ENCODE measurements at places on chromosomes 5 and 9. TPM values are rescaled to one million over a fixed set of nuclear protein-coding genes. Genes with fewer than 3 reads are reported as not detected.

DAB2IP gene
- 24.3 TPM for total RNA-seq

SOHLH1 gene
- not detected for total RNA-seq

ELAVL2 gene
- 0.97 TPM for total RNA-seq

CCNI2 gene
- total RNA-seq: 1.4 TPM

DDX4 gene
- total RNA-seq: not detected

SLC46A2 gene
- not detected for total RNA-seq

NR3C1 gene
- 28.6 TPM for total RNA-seq

OTP gene
- total RNA-seq: not detected

DNA sequence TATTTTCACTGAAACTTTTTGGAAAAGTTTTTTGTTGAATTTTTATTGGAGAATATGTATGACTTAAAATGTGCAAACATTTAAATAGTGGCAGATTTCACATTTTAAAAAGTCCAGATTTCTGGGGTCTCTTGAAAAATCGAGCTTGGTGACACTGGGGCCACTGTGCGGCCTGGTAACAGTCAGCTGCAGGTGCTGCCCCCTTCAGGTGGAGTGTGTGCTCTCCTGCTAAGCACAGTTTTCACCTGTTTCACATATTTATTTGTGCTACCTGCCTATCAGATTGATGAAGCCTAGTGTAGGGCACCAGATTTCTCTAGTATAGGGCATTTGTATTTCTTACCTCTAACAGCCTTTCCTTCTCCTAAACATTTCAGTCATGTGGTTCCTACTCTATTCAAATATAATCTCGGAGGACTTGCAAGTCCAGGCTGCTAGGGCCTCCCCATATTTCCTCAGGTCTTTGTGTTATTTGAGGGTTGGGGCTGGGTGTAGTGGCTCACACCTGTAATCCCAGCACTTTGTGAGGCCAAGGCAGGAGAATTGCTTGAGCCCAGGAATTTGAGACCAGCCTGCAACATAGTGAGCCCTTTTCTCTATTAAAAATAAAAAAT, 95.8 kb upstream of the KLF9 start:
- peak; percentile 52 for DNase-seq
- H3K4me1 ChIP-seq: peaks cover 7% of the 10 kb centered on the region
- H3K4me3 ChIP-seq: no peak overlapping the region
- H3K27me3 ChIP-seq: no peaks in the 10 kb centered on the region
- no peak overlapping the region for H3K27ac ChIP-seq

DNA sequence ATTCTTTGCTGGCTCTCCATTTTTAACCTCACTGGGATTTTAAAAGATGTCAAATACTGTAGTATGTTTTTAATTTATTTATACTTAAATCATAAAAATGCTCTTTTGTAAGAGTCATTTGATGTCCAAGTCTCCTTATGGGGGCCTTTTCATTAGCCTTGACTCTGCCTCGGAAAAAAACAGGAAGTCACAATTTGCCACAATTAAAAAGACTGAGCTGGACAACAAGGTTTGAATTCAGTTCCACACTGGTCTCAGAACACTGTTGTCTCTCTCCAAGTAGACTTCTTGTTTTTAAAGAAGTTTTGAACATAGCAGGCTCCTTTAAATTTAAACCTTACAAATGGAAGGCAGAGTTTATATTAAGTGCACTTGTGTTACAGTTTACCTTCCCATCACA, 444.2 kb downstream of the ACTL7B start:
- no peak overlapping the region for H3K4me3 ChIP-seq
- no peaks in the 10 kb centered on the region for H3K36me3 ChIP-seq
- peaks cover 2% of the 10 kb centered on the region for H3K4me1 ChIP-seq
- H3K27ac ChIP-seq: no peak overlapping the region

- peaks cover 9% of the 10 kb centered on the region for H3K4me1 ChIP-seq
- no peak overlapping the region for H3K4me3 ChIP-seq
- no peak overlapping the region for H3K27ac ChIP-seq
- H3K27me3 ChIP-seq: no peaks in the 10 kb centered on the region
Observed at GRCh38 chr5:179232091-179232735, 113.0 kb downstream of the ADAMTS2 start.

DNA sequence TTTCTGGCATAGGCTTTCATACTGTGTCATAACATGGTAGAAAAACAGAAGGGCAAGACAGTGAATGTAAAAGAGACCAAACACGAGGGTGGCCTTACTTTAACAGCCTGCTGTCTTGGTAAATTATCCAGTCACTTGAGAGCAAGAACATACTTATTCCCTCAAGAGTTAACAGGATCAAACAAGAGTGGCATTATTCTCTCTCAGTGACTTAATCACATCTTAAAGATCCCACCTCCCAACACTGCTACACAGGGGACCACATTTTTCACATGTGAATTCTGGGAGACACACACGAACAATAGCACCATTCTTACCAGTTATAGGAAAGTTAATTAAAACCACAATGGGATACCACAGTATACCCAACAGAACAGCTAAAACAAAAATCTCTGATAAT, 898.0 kb upstream of the C9orf72 start:
- H3K27ac ChIP-seq: no peak overlapping the region
- no peaks in the 10 kb centered on the region for H3K27me3 ChIP-seq
- H3K4me1 ChIP-seq: no peaks in the 10 kb centered on the region
- no peaks in the 10 kb centered on the region for H3K36me3 ChIP-seq

DNA sequence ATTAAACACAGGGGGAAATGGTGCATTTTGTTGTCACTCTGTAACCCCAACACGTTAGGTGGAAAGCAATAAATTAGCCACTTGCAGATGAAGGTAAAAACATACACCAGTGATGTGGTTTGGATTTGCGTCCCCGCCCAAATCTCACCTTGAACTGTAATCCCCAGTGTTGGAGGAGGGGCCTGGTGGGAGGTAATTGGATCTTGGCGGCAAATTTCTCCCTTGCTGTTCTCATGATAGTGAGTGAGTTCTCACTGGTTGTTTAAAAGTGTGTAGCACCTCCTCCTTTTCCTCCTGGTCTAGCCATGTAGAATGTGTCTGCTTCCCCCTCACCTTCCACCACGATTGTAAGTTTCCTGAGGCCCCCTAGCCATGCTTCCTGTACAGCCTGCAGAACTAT, 17.2 kb downstream of the EPB41L4A start:
- no peaks in the 10 kb centered on the region for H3K4me1 ChIP-seq
- H3K36me3 ChIP-seq: no peaks in the 10 kb centered on the region
- DNase-seq: no peak
- no peaks in the 10 kb centered on the region for H3K27me3 ChIP-seq

DNA sequence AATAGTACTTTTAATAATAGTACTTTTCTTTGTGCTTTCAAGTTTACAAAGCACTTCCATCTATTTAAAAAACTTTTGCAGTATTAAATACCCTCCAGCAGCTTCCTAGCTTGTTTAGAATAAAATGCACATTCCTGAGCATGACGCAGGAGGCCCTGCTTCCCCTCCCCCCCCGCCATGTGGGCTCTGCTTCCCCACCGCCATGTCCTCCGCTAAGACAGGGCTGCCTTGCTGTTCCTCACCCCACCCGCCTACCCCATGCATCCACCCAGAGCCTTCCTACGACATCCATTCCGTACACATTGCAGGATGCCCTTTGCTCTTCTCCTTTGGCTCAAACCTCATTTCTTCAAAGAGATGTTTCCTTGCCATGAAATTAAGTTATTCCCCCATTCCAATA, 205.9 kb upstream of the MSX2 start:
- no peaks in the 10 kb centered on the region for H3K4me1 ChIP-seq
- H3K27ac ChIP-seq: no peak overlapping the region
- DNase-seq: no peak
- H3K4me3 ChIP-seq: no peak overlapping the region
- no peaks in the 10 kb centered on the region for H3K27me3 ChIP-seq
- no peaks in the 10 kb centered on the region for H3K36me3 ChIP-seq

DNA sequence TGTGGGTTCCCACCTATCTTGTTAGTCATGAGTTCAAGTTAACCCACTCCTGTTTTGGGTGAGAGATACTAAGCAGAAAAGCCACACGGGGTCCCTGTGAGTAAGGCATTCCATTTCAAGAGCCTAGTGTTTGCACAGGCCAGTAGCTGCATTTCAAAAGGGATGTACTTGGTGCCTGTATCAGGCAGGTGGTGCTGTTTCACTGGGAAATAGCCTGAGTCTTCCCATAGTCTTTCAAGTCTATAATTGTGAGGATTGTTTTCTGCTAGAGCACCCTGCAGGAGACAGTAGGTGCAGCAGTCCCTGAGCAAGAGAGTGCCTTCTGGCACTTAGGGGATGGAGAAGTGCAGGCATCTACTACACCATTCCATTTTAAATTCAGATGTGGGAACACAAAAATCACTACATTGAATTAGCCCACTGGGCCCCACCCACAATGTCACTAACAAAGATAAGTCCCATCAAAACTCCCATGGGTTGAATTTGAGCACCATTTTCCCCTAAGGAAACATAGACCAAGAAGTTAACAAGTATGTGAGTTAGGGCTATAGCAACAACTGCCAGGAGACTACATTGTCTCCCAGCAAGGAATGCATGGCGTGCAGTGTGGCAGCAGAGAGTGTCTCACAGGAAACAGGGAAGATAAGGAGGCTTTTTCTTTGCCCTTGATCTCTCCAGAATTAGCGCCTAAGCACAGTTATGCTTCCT, 263.2 kb downstream of the COX7C start:
- H3K4me3 ChIP-seq: no peak overlapping the region
- no peak overlapping the region for H3K27ac ChIP-seq
- H3K4me1 ChIP-seq: no peaks in the 10 kb centered on the region
- H3K27me3 ChIP-seq: no peaks in the 10 kb centered on the region
- H3K36me3 ChIP-seq: no peaks in the 10 kb centered on the region

GRCh38 chr5:116593340-116593739, 18.7 kb upstream of the SEMA6A start:
- no peak for DNase-seq
- H3K4me1 ChIP-seq: no peaks in the 10 kb centered on the region
- no peaks in the 10 kb centered on the region for H3K27me3 ChIP-seq
- H3K27ac ChIP-seq: no peak overlapping the region

- peaks cover 6% of the 10 kb centered on the region for H3K4me1 ChIP-seq
- H3K27me3 ChIP-seq: no peaks in the 10 kb centered on the region
- H3K4me3 ChIP-seq: no peak overlapping the region
Observed at GRCh38 chr9:123742009-123742767, 187.7 kb downstream of the DENND1A start.

DNA sequence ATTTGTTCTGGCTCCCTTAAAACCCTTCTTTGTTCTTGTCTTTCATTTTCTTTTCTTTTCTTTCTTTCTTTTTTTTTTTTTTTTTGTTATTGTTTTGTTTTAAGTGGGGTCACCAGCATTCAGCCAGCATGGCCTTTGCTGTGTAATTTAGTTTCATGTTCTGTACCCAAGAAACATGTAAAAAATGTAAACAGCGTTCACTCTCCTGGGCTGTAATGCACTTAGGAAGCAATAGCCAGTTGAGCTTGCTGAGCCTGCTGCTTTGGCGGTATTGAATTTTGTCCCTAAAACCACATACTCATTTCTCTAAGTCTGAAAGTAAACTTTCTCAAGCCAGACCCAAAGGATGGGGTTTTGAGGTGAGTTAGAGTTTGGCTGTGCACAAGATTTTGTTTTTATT, 158.6 kb downstream of the PAPPA start:
- no peaks in the 10 kb centered on the region for H3K27me3 ChIP-seq
- DNase-seq: peak; percentile 45
- no peak overlapping the region for H3K27ac ChIP-seq
- H3K4me1 ChIP-seq: peaks cover 4% of the 10 kb centered on the region
- H3K4me3 ChIP-seq: no peak overlapping the region

- H3K4me3 ChIP-seq: no peak overlapping the region
- no peak for DNase-seq
- no peak overlapping the region for H3K27ac ChIP-seq
- no peaks in the 10 kb centered on the region for H3K27me3 ChIP-seq
Observed at GRCh38 chr5:179153341-179153901, 93.2 kb downstream of the ZNF354C start.

DNA sequence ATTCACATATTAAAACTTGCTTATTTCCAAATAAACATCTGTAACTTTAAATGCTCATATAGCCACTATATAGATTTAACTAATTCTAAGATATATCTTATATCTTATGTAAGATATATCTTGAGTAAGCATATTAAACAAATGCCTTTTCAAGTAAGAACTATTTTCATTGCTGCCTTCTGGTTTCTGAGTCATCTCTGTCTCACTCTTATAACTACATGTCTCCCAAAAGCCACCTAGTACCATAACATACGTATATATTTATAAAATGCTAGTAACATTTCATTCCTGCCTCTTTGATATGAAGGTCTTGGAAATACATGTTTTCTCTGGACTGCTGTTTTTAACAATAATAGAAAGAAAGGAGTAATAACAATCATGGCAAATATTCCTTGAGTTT, 429.5 kb downstream of the DTWD2 start:
- H3K36me3 ChIP-seq: no peaks in the 10 kb centered on the region
- DNase-seq: no peak
- no peak overlapping the region for H3K4me3 ChIP-seq
- H3K27ac ChIP-seq: no peak overlapping the region

DNA sequence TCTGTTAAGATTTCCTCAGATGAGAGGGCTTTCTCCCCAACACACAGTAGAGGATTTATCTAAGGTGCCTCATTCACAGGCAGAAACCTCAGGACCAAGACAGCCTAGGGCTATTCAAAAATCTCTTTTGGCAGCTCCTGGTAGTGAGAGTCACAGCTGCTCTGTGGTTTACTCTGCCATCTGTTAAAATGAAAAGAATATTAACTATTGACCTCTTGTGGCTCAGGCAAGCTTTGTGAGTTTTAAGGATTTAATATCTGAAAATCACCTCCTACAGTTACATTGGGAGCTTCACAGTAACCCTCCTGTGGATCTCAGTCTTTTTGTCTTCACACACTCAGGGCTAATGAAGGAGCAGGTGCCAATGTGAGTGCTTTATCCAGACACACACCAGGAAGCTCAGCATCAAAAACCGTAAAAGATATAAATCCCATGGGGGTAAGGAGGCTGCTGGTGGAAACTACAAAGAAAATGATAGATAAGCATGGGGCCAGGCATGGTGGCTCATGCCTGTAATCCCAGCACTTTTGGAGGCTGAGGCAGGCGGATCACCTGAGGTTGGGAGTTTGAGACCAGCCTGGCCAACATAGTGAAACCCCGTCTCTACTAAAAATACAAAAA, 29.7 kb downstream of the PPP1R2B start:
- no peak overlapping the region for H3K4me3 ChIP-seq
- no peaks in the 10 kb centered on the region for H3K36me3 ChIP-seq
- no peaks in the 10 kb centered on the region for H3K27me3 ChIP-seq
- no peak overlapping the region for H3K27ac ChIP-seq
- DNase-seq: no peak
- H3K4me1 ChIP-seq: no peaks in the 10 kb centered on the region

- no peaks in the 10 kb centered on the region for H3K4me1 ChIP-seq
- H3K4me3 ChIP-seq: no peak overlapping the region
- H3K36me3 ChIP-seq: no peaks in the 10 kb centered on the region
- H3K27ac ChIP-seq: no peak overlapping the region
- no peak for DNase-seq
- no peaks in the 10 kb centered on the region for H3K27me3 ChIP-seq
Observed at GRCh38 chr9:26870292-26870691, 22.3 kb downstream of the CAAP1 start.

GRCh38 chr5:142901476-142902185, 131.5 kb downstream of the ARHGAP26 start:
- H3K4me1 ChIP-seq: peaks cover 10% of the 10 kb centered on the region
- DNase-seq: no peak
- H3K36me3 ChIP-seq: no peaks in the 10 kb centered on the region

All from ovary (tissue), 10 donors.